ENCODE measurements at places on chromosomes 7 and 10. TPM values are rescaled to one million over a fixed set of nuclear protein-coding genes. Genes with fewer than 3 reads are reported as not detected.

GRCh38 chr7:153097511-153098201, 338.1 kb downstream of the ACTR3B start:
- no peak for DNase-seq

DNA sequence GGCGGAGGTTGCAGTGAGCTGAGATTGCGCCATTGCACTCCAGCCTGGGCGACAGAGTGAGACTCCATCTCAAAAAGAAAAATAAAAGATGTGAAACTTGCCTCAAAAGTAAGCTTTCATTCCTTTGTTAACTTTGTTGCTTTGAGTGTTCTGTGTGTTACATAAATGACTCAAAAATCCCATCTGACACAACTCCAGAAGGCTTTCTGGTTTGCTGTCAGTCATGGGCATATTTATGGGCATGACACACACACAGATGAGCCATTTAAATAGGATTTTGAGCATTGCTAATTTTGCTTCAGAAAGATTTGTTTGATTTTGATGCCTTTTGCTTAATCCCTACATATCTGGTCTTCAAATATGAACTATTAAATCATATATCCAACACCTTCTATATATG, 82.6 kb downstream of the CACNB2 start:
- DNase-seq = no peak

DNA sequence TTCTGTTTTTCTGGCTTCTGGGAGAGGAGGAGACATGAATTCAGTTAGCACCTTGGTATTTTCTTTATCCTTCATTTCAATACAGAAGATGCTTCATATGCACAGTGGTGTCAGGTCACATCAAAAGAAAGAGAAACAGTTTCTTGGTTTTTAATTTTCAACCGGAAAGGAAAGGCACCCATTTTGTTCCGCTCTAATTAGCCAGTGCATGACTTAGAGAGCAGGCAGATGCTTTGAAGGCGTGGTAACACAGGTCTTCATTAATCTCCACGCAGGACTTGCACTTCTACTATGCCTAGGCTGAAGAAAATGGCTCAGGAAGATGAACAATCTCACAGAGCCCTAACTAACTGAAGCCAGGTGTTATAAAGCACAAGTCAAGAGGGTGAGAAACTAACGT, 70.4 kb upstream of the ATRNL1 start:
- no peak for DNase-seq

DNA sequence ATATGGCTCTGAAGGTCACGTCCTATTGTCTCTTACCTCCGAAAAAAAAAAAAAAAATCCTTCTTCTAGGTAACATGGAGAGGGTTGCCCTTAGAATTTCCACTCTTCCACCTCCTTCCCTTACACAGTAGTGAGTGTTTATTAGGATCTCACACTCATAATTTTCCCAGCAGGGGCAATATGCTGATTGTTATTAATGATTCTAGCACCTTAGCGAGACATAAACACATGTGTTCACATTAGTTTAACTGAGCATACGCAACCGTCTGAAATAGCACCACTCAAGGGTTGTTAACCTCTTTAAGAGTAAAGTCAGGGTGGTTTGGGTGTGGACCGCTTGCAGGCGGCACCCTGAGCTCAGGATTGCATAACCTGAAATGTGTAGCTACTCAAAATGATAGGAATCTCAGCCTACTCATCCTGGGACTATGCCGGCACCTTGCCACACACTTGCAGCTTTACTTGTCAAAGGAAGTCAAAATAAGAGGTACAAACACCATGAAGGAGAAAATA, 52.2 kb downstream of the CPEB3 start:
- no peak for DNase-seq

- no peak for DNase-seq
Observed at GRCh38 chr7:15801551-15801950, 115.1 kb upstream of the MEOX2 start.

- no peak for DNase-seq
Observed at GRCh38 chr10:23351926-23352519, 7.4 kb upstream of the C10orf67 start.

- DNase-seq = peak; percentile 66
Observed at GRCh38 chr10:71761105-71761511, 12.2 kb downstream of the VSIR start.

GRCh38 chr10:127913368-127913759, 6.5 kb downstream of the PTPRE start:
- DNase-seq = no peak

DNA sequence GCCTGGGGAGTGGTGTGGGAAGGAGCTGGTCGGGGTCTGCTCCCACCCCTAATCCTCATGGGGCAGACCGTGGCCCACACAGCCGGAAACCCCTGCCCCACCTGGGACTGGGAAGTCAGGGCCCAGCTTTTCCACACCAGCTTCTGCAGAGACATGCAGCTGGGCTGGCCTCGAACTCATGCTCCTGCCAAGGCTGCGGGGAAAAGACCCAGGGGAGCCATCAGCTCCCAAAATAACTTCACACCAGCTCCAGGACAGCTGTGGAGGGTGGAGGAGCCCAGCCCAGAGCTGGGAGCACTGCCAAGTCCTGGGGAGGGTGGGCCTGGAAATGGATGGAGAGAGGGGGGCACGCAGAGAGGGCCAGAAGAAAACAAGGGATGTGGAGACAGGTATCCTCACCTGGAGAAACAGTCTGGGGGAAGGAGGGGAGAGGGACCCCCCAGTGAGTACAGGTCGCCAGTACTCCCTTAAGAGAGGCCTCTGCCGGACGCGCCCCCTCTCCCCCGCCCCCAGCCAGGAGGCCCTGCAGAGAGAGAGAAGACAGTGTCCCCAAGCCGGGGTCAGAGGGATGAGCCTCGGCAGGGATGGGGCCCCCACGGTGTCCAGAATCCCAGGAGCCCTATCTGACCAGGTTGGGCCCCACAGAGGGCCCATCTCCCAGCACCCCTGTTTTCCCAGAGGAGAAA, 11.5 kb upstream of the GRIFIN start:
- no peak for DNase-seq

DNA sequence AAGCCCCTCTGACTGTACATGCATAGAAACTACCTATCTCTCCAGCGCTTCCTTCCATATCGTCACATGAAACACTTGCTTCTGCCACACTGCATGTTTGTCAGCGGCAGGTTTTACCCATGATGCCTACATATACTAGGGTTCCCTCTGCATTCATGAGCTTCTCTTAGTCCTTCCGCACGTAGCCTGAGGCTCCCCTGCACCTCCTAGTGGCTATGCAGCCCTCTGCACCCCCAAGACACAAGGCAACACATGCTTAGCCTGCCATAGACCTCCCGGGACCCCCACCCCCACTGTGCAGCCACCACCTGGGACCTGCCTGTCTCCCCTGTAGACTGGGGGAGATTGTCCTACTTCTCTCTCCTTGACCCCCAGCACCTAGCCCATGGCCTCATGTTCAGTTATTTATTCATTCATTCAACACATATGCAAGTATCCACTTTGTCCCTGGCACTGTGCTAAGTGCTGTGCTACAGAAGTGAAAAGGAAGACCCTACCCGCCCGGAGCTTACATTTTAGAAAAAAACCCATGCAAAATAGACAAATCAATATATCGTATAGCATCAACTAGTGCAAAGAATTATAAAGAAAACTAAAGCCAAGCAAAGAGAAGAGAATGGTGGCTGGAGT, 23.5 kb downstream of the TMEM273 start:
- peak; percentile 66 for DNase-seq

GRCh38 chr10:97412891-97413304, 11.8 kb upstream of the RRP12 start:
- peak; percentile 87 for DNase-seq

GRCh38 chr7:33076737-33077136, 14.2 kb upstream of the NT5C3A start:
- DNase-seq = no peak

GRCh38 chr7:36232971-36233550, 80.0 kb downstream of the EEPD1 start:
- no peak for DNase-seq

GRCh38 chr7:143318661-143319060, 2.8 kb downstream of the CLCN1 start:
- DNase-seq = no peak

DNA sequence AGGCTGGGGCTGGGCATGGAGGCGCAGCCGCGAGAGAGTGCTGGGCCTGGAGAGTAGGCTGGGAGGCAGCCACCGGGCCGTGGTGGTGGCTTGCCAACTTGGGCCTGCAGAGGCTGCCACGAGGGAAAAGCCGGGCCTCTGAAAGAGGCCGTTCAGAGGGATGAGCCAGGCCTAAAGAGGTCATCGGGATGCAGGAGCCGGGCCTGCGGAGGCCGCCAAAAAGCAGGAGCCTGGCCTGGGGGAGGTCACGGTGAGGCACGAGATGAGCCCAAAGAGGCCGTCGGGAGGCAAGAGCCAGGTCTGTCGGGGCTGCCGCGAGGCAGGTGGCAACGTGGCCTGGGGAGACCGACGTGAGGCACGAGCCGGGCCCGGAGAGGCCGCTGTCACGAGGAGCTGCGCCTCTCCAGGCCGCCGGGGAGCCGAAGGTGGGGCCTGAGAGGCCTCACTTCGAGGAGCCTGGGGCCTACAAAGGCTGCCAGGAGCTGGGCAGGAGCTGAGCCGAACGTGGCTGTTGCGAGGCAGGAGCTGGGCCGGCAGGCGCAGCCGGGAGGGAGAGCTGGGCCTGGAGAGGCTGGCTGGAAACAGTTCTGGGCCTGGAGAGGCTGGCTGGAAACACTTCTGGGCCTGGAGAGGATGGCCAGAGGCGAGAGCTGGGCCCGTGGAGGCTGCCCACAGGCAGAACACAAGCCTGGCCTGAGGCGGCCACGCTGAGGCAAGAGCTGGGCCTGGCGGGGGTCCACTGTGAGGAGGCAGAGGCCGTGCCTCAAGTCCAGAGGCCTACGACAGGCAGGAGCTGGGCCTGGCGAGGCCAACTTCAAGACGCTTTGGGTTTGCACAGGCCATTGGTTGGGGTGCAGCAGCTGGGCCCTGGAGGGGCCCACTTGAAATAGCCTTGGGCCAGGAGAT, 24.6 kb downstream of the MDH2 start:
- no peak for DNase-seq

DNA sequence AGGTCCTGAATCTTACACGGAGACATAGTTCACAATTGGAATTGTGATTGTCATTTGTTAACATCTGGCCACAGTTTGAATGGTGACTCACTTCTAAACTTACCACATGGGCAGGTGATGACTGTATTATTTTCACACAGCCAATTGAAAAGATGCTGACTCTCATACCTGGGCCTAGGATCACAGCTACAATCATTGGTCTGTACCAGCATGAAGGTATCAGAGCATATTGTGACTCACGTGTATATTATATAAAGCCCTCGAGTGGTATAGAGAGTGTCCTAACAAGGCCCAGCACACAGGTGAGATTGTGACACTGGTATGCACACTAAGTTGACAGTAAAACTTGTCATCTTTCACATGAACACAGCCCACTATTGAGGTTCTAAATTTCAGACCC, 9.4 kb upstream of the ZNF107 start:
- DNase-seq = no peak

GRCh38 chr10:18157881-18158280, 17.7 kb downstream of the CACNB2 start:
- DNase-seq = no peak

GRCh38 chr7:963236-964078, 9.0 kb upstream of the ADAP1 start:
- peak; percentile 38 for DNase-seq

GRCh38 chr10:96491303-96491702, 22.4 kb downstream of the TLL2 start:
- DNase-seq = no peak

- DNase-seq = no peak
Observed at GRCh38 chr7:31079824-31080511, 27.9 kb downstream of the ADCYAP1R1 start.

DNA sequence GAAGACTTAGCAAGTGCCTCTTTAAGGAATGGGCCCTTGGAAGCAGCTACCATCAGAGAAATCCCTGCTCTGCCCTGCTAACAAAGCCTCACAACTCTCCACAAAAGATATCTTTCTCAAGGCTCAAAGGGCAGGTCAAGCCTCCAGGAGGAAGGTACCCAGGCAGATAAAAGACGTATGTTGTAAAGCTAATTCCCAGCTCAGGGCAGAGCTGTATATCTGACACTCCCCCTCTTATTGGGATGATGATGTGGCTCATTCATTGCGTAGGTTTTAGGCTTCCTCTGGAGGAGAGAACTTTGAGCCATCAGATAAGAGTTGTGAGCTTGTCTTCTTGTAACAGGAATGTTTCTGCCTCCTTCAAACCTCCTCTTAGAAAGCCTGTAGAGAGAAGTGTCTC, 145.4 kb downstream of the CALN1 start:
- no peak for DNase-seq

DNA sequence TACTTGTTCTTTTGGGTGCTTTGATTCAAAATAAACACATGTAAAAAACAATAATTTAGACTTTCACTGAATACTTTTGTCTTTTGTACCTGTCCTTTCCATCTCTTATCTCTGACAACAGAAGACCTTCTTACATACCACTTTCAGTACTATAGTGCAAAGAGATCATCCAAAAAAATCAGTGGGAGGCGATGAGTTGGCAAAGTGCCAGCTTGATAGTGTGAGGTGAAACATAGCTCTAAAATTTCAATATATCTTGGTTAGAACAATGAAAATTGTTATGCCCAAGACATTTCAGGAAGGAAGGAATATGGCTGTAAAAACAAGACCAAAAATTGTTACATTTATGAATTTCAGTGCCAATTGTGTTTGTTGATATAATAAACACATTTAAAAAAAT, 390.2 kb upstream of the COBL start:
- DNase-seq = no peak

- no peak for DNase-seq
Observed at GRCh38 chr10:76411729-76412435, 980.5 kb downstream of the LRMDA start.

DNA sequence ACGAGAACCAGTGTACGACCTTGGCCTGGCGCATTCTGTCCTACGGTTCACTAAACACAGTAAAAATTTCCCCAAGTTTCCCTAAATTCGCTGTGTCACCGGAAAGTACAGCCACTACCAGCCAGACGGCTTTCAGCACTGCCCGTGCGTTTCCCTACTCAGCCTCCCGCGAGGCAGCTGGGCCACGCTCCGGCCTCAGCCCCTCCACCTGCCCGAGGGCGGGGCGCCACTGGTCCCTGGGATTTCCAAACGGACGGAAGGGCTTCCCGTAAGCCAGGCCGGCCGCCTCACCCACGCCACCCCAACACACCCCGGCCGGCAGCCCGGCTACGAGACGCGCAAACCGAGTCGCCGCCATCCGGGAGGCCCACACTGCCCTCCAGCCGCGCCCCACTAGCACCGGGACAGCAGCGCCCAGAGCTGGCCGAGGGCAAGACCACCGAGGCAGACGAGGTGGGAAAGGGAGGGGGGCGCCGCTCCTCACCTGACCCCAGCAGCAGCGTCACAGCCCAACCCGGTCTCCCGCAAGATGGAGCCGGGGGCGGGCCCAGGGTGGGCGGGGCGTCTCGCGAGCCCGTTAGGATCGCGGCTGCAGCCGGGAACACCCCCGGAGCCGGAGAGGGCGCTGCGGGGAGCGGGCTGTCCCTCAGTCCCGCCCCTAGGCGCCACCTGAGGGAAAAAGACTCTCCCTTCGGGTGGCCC, at the start of gene ANXA7:
Gene ANXA7 (minus strand): TSS at position 531 of the 702 bp plus-strand sequence. CDS start 13,202 bp downstream, outside the sequence.
- peak; percentile 97 for DNase-seq

Gene CPA2
- not detected for total RNA-seq

Gene PALD1
- 6.8 TPM for total RNA-seq

Gene SCIN
- not detected for total RNA-seq

Gene CAPZA2
- 133 TPM for total RNA-seq

Gene LIPF
- total RNA-seq = not detected

Gene MYH16
- not detected for total RNA-seq

Gene GSTO2
- 2.7 TPM for total RNA-seq

Gene GPNMB
- total RNA-seq = 1.5 TPM

Gene LDB3
- 0.07 TPM for total RNA-seq

All from activated CD8-positive, alpha-beta T cell treated with anti-CD3 and anti-CD28 coated beads for 36 hours (primary cell).